ENCODE measurements at places on chromosomes 4 and X.

- DNase-seq = peak; percentile 62
These were observed 51.3 kb upstream of the NFKB1 start for GRCh38 chr4:102449751-102450352.

DNA sequence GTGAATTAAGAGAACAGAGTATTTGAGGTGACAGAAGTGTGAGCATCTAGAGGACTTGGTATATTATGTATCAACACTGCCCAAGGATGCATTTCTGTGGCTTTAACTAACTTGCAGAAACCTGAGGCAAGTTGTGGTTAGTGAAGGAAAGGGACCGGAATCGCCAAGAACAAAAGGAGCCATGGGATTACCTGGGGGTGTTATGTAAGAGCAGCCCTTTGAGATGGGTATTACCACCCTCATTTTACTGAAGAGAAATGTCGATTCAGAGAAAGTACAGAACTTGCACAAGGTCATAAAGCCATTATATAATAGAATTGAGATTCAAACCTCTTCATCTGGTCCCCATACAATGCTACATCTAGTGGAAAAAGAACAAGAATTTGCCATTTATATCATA lies 14.3 kb downstream of the TENM3 start:
- no peak for DNase-seq

DNA sequence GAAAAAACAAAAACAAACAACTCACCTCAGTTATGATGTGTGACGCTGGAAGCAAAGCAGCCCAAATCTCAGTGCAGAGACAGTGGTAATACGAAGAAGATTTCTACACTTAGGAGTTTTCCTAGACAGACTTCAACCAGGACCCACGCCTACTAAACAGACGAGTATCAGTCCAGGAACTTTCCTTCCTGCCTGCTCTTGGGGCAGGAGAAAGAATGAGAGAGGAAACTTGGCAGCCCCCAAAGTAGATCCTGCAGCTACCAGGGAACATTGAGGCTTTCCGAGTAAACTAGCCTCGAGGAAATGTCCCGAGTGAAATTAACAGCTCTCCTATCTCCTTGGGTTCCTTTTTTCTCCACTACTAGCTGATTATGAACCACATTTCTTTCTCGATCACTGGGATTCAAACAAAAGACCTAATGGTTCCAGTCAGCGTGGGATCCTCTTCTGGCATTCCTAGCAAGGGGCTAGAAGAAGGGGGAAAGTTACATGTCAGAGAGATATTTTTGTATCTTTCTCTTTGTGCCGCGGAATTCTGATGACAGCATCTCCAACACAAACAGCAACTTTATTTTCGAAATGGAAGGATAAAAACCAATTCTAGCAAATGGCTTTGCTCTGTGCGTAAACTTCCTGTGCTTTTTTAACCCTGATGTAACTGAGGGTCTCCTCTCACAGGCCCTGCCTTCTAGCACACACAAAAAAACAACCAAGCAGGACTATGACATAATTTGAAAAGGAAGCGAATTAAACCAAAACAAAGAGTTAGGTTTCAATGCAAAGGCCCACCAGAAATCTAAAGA lies 53.2 kb downstream of the PPM1K start:
- DNase-seq = no peak

GRCh38 chr4:76897536-76898384 lies at the start of gene SOWAHB:
TSS of gene SOWAHB (minus strand) at chr4:76898144. CDS start at chr4:76897849, 295 bp downstream.
- no peak for DNase-seq

DNA sequence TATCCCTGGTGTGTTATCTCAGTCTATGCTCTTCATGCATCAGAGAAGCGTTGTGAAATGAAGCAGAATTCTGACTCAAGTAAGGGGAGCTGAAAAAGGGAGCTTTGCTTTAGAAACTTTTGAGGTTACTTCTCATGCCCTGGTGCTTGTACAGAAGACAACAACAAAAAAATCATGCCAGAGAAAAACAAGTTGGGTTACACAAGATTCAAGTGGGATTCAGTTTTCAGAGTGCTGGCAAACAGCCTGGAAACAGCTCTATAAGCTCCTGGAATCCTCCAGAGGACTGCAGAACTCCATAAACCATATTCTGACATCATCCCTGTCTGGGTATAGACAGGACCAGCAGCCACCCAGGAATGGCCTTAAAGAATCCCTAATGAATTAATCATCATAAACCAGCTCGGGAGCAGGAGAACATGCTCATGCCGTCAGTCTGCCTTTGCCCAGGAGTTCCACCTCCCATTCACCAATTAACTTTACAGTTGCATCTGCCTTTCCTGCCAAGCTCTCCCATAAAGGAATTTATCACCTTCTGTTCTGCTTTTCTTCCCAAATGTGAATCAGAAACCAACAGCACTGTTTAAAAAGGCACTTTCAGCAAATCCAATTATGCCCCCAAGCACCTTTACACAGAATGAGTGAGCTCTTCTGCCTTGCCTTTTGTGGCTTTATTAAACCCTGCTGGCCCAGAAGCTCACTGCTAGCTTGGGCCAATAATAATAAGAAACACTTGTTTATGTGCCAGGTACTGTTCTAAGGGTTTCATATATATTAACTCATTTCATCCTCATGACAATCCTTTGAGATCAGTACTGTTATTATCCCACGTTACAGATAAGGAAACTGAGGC lies 54.5 kb upstream of the FBXW7 start:
- peak; percentile 99 for DNase-seq

- DNase-seq = peak; percentile 91
These were observed 47.2 kb downstream of the AFAP1 start for GRCh38 chr4:7892212-7893019.

- no peak for DNase-seq
These were observed 3.3 kb upstream of the DUSP9 start for GRCh38 chrX:153643431-153644351.
